ENCODE measurements at places on chromosomes 7 and 10. TPM values are rescaled to one million over a fixed set of nuclear protein-coding genes. Genes with fewer than 3 reads are reported as not detected.

GRCh38 chr10:1523221-1523620 lies 214.1 kb downstream of the ADARB2 start:
- ATAC-seq: no peak

- ATAC-seq: peak; percentile 77
These were observed at the start of the genes PDZD7 and SFXN3 for GRCh38 chr10:101031128-101031795. PDZD7 (minus strand) TSS chr10:101031129; CDS start chr10:101030219, 910 bp downstream. SFXN3 (plus strand) TSS chr10:101031234; CDS start chr10:101034695, 3,461 bp downstream.

- ATAC-seq: no peak
These were observed 19.1 kb downstream of the SLC16A12 start for GRCh38 chr10:89516149-89516832.

DNA sequence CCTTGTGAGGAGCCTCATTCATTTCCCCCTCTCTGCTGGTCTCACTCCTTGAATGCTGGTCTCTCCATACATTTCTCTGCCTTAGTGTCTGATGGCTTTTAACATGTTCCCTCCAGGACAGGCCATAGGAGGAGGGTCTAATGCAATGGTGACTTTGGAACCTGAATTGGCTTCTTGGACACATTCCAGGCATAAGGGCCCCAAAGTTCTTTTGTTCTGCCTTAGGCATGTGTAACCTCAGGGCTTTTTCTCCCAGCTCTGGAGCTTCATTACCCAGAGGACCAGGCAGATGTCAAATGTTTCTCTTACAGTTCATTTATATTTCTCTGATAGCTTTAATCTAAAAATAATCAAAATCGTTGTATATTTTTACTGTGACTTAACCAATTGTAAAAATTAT lies 162.6 kb downstream of the SDK1 start:
- ATAC-seq: no peak

- no peak for ATAC-seq
These were observed 12.4 kb upstream of the SAMD8 start for GRCh38 chr10:75098902-75099673.

DNA sequence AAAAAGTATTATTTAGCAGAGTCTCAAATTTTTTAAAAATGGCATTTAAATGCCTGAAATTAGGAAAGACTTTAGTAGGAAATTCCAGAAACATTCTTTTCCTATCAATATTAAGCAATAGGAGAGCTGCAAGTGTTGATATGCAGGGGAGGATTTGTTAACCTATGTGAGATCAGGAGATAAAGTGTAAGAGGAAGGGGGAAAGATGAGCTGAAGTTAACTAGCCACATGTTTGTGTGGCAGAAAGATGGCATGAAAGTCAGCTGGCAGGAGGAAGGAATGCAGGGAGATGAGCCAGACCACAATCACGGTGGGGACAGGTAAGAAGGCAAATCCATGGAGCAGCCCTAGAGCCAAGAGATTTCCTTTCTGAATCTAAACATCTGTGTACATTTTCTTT lies 303.6 kb downstream of the MAGI2 start:
- ATAC-seq: no peak

DNA sequence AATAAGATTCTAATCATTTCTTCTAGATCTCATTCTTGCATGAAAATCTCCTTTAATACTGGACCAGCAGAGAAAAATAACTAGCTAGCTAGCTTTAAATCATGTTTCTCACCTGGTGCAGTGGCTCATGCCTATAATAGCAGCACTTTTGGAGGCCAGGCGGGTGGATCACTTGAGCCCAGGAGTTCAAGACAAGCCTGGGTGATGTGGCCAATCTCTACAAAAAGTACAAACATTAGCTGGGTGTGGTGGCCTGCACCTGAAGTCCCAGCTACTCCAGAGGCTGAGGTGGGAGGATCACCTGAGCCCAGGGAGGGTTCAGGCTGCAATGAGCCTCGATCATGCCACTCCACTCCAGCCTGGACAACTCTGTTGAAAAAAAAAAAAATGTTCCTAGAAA lies 99.2 kb downstream of the BAMBI start:
- no peak for ATAC-seq

DNA sequence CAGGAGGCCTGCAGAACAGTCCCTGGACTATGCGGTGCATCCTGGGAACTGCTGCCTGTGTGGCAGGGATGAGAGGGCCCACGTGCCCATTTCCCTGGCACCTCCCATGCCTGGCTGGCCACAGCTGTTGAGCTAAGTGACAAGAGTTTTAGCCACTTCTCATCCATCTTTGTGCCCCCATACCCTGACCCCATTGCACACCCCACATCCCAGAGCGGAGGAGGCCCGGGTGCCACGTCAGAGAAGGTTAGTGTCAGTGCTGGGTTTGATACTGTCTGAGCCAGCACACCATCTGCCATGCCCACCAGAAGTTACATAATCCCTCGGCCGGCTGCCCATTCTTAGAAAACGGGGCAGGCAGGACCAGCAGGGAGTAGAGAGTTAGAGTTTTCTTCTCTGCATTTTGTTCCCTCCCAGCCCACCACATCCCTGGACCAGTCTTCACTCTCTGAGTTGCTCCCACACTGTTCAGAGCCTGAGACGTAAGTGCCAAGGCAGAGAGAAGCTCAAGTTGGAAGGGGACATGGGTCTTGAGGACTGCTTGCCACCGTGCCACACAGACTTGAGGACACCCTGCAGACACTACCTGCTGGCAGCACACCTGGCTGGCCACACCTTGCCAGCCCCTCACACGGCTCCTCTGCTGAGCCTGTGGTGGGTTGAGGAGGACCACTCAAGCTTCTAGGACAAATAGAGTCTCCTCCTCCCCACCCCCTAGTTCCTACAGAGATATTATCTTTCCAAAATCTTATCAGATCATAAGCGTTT lies 13.1 kb downstream of the UNC5B start:
- no peak for ATAC-seq

- no peak for ATAC-seq
These were observed 3.1 kb upstream of the PYROXD2 start for GRCh38 chr10:98417973-98418664.

GRCh38 chr10:49841615-49842332 lies 79.7 kb upstream of the OGDHL start:
- ATAC-seq: peak; percentile 79

- ATAC-seq: no peak
These were observed 84.8 kb upstream of the AGBL3 start for GRCh38 chr7:134901389-134902020.

DNA sequence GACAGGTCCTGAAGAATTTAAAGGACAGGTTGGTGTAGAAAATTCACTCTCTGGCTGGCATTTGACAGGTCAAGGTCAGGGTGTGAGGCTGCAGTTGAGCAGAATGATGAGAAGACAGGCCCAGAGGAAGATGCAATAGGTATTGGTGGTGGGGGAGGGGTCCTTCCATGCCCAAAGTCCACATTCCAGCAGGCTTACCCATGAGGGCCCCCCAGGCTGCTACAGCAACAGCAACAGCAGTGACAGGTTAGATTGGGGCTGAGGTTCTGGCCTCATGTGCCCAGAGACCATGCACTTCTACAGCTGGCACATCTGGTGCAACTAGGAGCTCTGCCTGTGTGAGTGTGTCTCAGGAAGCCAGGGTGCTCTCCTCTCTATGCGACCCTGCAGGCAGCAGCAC lies 223.5 kb upstream of the GHITM start:
- ATAC-seq: no peak

DNA sequence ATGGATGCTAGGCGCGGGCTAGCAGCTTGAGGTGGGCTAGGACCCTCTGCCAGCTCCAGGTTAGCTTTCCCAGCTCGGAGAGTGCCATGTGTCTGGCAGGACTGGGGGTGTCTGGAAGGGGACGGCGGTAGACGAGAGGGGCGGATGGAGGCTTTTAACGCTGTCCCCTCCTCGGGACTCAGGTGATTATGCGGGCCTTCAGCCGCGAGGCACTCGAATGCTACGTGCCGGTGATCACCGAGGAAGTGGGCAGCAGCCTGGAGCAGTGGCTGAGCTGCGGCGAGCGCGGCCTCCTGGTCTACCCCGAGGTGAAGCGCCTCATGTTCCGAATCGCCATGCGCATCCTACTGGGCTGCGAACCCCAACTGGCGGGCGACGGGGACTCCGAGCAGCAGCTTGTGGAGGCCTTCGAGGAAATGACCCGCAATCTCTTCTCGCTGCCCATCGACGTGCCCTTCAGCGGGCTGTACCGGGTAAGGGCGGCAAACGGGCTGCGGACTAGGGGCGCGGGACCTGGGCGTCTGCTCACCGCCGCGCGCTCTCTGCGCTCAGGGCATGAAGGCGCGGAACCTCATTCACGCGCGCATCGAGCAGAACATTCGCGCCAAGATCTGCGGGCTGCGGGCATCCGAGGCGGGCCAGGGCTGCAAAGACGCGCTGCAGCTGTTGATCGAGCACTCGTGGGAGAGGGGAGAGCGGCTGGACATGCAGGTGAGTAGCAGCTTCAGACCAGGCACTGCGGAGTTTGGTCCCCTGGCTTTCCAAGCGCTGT lies 1.1 kb downstream of the CYP26A1 start:
- no peak for ATAC-seq

DNA sequence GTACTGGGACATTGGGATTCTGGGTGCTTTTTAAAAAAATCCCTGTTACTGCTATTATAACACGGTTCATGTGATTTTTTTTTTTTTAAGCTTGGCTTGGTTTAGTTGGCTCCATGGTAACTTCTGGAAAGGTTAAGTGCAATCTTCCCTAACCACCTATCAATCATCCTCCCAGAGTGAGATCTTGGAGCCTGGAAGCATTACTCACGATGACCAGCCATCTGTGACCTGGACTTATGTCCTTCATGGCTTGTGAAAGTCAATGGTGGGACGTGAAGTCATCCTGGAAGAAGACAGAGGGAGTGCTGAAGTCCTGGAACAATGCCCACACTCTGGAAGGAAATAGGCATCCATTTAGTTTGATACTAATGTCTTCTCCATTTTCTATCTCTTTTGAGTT lies 135.5 kb upstream of the FRMD4A start:
- peak; percentile 12 for ATAC-seq

GRCh38 chr7:22296916-22297315 lies 60.0 kb downstream of the RAPGEF5 start:
- no peak for ATAC-seq

GRCh38 chr7:143459359-143459758 lies 16.1 kb downstream of the TAS2R60 start:
- ATAC-seq: no peak

DNA sequence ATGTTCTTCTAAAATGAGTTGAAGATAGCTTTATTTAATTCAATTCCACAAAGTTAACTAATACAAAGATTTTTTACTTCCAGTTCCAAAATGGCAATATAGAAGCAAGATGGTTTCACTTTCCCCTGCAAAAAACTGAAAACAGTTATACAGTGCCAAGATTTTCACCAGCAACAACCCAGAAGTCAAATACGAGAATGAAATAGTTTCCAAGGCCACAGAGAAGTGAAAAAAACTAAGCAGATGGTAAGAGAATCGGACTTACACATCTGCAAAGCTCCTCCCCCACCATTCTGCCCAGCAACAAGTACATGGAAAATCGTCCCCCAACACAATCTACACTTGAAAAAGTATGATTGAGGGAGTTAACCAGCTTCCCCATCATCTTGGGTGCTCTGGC lies 30.3 kb upstream of the KEL start:
- ATAC-seq: no peak

DNA sequence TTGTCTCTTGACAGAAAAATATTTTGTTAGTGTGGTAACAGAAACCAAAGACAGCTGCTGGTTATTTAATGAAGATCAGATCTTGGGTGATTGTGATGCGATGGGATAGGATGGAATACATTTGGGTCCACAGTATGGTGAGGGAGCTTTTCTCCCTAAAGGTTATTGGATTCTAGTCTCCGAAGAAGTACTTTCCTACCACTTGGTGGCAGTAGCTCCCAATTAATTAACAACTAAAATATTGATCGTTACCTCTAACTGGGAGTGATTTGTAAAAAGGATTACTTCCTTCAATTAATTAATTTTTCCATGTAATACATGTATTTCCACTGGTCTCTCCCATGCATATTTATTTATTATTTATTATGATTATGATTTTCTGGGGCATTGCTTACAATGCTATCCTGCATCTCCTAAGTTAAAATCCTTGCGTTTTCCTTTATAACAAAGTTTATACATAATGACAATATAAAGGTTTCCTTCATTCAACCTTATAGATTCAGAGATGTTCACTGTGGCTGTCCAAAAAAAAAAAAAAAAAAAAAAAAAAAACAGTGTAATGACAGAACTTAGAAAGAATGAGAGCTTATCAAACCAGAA lies 25.6 kb downstream of the TMEM196 start:
- peak; percentile 34 for ATAC-seq

DNA sequence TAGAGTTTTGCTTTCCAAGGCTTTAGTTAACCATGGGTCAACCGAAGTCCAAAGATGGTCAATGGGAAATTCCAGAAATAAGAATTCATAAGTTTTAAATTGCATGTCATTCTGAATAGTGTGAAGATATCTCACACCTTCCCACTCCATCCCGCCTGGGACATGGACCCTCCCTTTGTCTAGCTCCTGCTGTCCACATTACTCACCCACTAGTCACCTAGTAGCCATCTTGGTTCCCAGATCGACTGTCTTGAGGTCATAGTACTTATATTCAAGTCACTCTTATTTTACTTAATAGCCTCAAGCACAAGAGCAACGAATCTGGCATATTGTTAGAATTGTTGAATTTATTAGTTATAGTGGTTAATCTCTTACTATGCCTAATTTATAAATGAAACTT lies 366.6 kb downstream of the PRPF18 start:
- ATAC-seq: no peak

DNA sequence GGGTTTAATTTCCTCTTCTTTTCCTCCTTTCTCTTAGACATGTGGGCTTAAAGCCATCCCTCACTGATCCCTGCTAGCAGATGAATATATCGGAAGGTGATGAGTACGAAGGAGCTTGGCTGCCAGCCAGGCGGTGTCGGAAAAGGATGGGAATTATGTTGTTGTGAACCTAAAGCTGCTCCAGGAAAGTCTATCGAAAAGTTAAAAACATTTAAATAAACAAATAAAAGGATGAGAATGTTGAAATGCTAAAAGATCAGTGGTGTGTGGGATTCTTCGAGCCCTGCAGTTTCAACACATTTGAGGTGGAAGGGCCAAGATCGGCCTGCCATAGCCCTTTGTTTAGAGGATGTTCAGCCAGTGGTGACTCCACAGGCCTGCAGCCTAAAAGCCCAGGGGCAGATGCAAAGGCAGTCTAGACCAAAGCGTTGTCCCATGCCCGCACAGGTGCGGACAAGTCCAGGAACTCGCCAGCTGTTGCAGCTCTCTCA lies 107.9 kb downstream of the JCAD start:
- ATAC-seq: no peak

DNA sequence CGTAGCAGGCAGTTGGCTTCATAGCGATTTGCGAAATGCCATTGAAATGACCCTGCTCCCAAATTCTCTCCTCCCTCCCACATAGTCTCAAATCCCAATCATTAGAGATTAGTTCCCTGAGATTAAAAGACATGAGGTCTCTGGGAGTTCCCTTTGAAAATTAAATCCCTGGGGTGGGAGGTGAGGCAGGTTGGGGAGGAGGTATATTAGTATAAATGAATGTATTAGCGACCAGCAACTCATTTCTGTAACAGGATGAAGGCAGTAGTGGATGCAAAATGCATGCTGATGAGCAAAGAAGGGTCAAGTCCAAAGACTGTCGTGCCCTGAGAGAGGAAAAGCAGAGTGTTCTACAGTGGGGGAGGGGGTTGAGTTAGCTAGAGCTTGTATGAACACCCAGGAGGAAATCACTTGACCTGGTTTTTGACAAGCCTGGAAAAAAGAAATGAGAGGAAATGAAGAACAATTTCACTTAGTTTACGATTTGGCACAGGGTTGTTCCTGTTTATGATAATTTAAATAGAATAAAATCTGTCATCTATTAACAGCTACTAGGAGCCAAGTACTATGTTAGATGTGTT lies 79.6 kb upstream of the MTPN start:
- no peak for ATAC-seq

Gene WDFY4
- total RNA-seq: 0.47 TPM

Gene ENTPD1
- total RNA-seq: 26.7 TPM

Gene LFNG
- total RNA-seq: 6.3 TPM

Gene UMAD1
- 19.1 TPM for total RNA-seq

Gene TMEM270
- total RNA-seq: not detected

Gene ABCC2
- 0.74 TPM for total RNA-seq

Gene SLC18A2
- total RNA-seq: 0.16 TPM
